ENCODE measurements at places on chromosomes 2 and 18. TPM values are rescaled to one million over a fixed set of nuclear protein-coding genes. Genes with fewer than 3 reads are reported as not detected.

DNA sequence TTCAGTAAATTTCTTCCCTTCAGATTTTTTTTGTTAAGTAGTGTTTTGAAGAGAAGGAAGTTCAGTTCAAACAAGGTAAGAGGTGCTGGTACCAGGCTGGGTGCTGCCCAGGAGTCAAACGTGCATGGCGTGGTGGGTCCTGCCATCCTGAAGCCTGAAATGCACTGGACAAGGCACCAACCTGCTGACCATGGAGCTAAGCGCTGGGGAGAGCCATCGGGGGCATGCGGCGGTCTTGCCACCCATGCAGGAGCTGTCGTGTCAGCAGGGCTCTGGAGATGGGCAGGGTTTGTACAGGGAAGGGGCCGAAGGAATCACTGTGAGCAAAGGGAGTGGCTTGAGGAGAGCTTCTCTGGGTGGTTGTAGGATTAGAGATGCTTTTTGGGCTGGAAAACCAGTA, 126.6 kb downstream of the GBX2 start:
- no peaks in the 10 kb centered on the region for H3K36me3 ChIP-seq
- H3K4me1 ChIP-seq: peaks cover 5% of the 10 kb centered on the region
- no peak overlapping the region for H3K27ac ChIP-seq
- no peak for DNase-seq

DNA sequence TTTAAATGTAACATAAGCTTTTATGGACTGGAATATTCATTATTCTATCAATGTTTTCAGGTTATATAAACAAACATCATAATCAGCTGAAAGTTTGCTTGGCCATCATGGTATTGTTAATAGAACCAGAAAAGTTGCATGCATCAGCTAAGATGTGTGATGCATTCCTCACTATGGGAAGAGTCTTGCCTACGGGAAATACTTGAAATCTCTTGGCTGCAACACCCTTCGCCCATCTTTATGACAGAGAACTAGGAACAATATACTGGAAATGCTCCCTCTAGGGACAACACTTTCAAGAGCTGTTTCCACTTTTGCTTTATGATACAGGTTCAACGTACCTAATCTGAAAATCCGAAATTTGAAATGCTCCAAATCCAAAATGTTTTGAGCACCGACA, 1390.8 kb downstream of the DPP10 start:
- H3K4me1 ChIP-seq: no peaks in the 10 kb centered on the region
- DNase-seq: no peak
- no peaks in the 10 kb centered on the region for H3K36me3 ChIP-seq
- no peaks in the 10 kb centered on the region for H3K27me3 ChIP-seq
- H3K27ac ChIP-seq: no peak overlapping the region
- no peak overlapping the region for H3K4me3 ChIP-seq

GRCh38 chr18:48475635-48476549, 62.9 kb upstream of the CTIF start:
- DNase-seq: peak; percentile 88
- no peak overlapping the region for H3K4me3 ChIP-seq
- H3K27me3 ChIP-seq: no peaks in the 10 kb centered on the region

Gene NTSR2
- total RNA-seq: not detected

- DNase-seq: no peak
- no peaks in the 10 kb centered on the region for H3K27me3 ChIP-seq
- H3K36me3 ChIP-seq: no peaks in the 10 kb centered on the region
- H3K4me3 ChIP-seq: no peak overlapping the region
Observed at GRCh38 chr2:208360259-208361076, 46.1 kb upstream of the PTH2R start.

- H3K4me1 ChIP-seq: no peaks in the 10 kb centered on the region
- H3K27me3 ChIP-seq: no peaks in the 10 kb centered on the region
- H3K27ac ChIP-seq: no peak overlapping the region
- no peak overlapping the region for H3K4me3 ChIP-seq
- peak; percentile 71 for DNase-seq
Observed at GRCh38 chr18:5424903-5425664, 118.7 kb downstream of the EPB41L3 start.

DNA sequence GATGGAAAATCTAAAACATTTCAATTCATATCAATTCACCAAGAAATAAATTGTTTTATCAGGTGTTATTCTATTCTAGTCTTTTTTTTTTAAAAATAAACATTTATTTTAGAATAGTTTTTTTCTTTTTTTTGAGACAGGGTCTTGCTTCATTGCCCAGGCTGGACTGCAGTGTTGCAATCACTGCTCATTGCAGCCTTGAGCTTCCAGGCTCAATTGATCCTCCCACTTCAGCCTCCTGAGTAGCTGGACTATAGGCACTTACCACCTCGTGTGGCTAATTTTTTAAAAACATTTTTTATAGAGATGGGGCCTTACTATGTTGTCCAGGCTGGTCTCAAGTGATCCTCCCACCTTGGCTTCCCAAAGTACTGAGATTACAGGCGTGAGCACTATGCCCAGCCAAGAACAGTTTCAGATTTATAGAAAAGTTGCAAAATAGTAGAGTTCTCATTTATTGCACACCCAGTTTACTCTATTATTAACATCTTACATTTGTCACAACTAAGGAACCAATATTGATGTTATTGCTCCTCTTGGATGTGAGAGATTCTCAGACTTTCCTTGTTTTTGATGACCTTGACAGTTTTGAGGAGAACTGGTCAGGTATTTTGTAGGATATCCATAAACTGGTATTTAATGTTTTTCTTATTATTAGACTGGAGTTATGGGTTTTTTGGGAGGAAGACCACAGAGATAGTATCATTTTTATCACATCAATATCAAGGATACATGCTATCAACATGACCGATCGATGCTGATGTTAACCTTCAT, 29.9 kb downstream of the PDE6D start:
- H3K27ac ChIP-seq: no peak overlapping the region
- no peaks in the 10 kb centered on the region for H3K27me3 ChIP-seq
- H3K4me3 ChIP-seq: no peak overlapping the region
- H3K4me1 ChIP-seq: no peaks in the 10 kb centered on the region
- no peaks in the 10 kb centered on the region for H3K36me3 ChIP-seq

DNA sequence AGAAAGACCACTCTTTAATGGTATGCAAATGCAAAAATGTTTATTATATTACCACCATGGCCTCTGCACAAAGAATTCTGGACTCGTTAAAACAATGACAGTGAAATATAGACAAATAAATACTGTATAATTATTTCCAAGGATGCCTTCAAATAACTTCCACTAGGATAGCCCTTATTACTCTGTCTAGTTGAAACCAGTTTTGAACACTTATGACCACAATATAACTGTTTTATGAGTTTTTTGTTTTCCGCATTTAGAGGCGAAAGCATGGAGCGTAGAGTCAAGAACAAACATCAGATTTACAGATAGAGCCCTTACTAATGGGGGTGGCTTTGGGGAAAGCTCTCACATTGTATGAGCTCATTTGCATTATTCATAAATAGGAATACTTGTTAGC, 559.5 kb downstream of the CNTNAP5 start:
- no peak for DNase-seq
- H3K36me3 ChIP-seq: no peaks in the 10 kb centered on the region
- no peak overlapping the region for H3K27ac ChIP-seq
- H3K4me1 ChIP-seq: peaks cover 18% of the 10 kb centered on the region
- no peaks in the 10 kb centered on the region for H3K27me3 ChIP-seq
- H3K4me3 ChIP-seq: no peak overlapping the region

Gene PDE11A
- total RNA-seq: 1.7 TPM

Gene SLC14A1
- not detected for total RNA-seq

GRCh38 chr2:88753833-88754584, 62.5 kb downstream of the RPIA start:
- no peak overlapping the region for H3K4me3 ChIP-seq
- no peak overlapping the region for H3K27ac ChIP-seq
- H3K36me3 ChIP-seq: peaks cover 10% of the 10 kb centered on the region
- H3K27me3 ChIP-seq: no peaks in the 10 kb centered on the region
- DNase-seq: peak; percentile 24

- H3K27ac ChIP-seq: no peak overlapping the region
- DNase-seq: no peak
- H3K4me3 ChIP-seq: no peak overlapping the region
- H3K27me3 ChIP-seq: no peaks in the 10 kb centered on the region
Observed at GRCh38 chr2:106107509-106108131, 86.5 kb downstream of the UXS1 start.

Gene FOXD4L1
- not detected for total RNA-seq

Gene CLEC4F
- total RNA-seq: not detected

GRCh38 chr18:24395049-24395795, 2.4 kb downstream of the OSBPL1A start:
- H3K4me3 ChIP-seq: peak overlapping the region; percentile 9
- no peak overlapping the region for H3K27ac ChIP-seq
- H3K36me3 ChIP-seq: no peaks in the 10 kb centered on the region
- H3K4me1 ChIP-seq: peaks cover 46% of the 10 kb centered on the region

DNA sequence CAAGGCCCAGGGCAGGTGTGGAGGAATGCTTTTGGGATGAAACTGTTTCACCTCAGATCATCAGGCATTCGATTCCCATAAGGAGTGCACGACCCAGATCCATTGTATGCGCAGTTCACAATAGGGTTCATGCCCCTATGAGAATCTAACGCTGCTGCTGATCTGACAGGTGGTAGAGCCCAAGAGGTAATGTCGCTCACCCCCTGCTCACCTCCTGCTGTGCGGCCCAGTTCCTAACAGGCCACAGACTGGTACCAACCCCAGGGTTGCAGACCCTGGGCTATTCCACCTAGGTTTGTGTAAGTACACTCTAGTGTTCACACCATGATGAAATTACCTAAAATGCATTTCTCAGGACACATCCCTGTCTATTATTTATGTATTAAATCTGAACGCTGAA, 72.5 kb downstream of the COPS8 start:
- no peaks in the 10 kb centered on the region for H3K36me3 ChIP-seq
- H3K4me1 ChIP-seq: no peaks in the 10 kb centered on the region
- H3K27me3 ChIP-seq: no peaks in the 10 kb centered on the region
- no peak for DNase-seq
- H3K4me3 ChIP-seq: no peak overlapping the region
- no peak overlapping the region for H3K27ac ChIP-seq

Gene FAM161A
- total RNA-seq: 16.2 TPM

DNA sequence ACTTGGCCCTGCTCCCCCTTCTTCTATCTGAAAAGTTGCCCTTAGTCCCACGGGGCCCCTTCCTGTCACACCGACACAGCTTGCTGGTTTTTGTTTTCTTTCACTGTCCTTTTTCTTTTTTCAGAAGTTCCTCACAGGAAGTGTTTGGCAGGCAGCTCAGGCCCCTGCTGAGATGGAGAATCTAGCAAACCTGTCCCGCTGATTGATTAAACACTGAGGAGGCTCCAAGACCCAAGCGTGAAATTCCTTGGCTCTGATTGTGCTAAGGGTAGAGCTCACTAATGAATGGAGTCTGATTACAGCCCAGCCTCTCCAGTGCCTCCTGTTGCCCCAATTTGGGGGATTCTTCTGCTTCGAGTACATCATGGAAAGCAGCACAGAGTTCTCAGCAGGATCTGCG, 365.9 kb upstream of the MEX3C start:
- no peak overlapping the region for H3K4me3 ChIP-seq
- no peaks in the 10 kb centered on the region for H3K27me3 ChIP-seq
- no peak overlapping the region for H3K27ac ChIP-seq
- no peak for DNase-seq
- H3K4me1 ChIP-seq: no peaks in the 10 kb centered on the region

GRCh38 chr2:11569636-11570035, 35.8 kb downstream of the GREB1 start:
- H3K4me3 ChIP-seq: no peak overlapping the region
- peaks cover 16% of the 10 kb centered on the region for H3K4me1 ChIP-seq
- no peaks in the 10 kb centered on the region for H3K36me3 ChIP-seq
- no peaks in the 10 kb centered on the region for H3K27me3 ChIP-seq

DNA sequence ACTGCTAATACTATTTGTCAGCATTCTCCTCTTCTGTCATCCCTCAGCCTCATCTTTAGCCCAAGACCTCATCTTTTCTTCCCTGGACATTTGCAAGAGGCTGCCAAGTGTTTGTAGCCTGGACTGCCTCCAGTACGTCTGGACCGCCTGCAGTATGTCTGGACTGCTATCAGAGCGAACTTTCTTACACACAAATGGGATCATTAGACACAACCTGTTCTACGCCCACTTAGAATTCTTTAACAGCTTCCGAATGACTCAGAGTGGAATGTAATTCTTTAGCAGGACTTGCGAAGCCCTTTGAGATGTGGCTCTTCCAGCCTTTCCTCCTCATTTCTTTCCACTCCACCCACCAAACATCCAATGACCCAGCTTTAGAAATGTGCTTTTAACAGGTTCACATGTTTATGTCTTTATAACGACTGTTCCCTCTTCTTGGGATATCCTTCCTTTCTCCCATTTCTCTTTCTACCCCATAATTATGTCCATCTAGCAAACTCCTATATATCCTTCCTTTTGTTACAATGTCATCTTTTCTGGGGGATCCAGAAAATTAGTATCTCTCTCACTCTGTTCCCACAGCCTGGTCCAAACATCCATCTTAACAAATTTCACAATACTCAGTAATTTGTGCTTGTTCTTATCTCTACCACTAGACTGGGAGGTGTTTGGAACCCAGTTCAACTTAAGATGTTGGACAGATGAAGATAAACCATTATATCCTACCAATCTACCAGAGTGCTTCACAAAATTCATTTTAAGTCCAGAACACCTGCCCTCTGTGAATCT, 171.3 kb upstream of the PGAP1 start:
- no peak overlapping the region for H3K4me3 ChIP-seq
- no peaks in the 10 kb centered on the region for H3K36me3 ChIP-seq
- DNase-seq: no peak
- H3K27me3 ChIP-seq: no peaks in the 10 kb centered on the region

Gene PSME4
- 97.6 TPM for total RNA-seq

DNA sequence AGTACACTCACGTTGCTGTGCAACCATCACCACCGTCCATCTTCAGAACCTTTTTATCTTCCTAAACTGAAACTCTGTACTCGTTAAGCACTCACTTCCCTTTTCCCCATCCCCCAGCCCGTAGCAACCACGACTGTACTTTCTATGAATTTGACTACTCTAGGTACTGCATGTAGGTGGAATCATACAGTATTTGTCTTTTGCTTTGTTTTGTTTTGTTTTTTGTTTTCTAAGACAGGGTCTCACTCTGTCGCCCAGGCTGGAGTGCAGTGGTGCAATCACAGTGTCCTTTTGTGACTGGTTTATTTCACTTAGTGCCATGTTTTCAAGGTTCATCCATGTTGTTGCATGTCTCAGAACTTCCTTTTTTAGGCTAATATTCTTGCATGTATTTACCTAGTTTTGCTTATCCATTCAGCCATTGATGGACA, 7.0 kb upstream of the TYMS start:
- H3K27ac ChIP-seq: no peak overlapping the region
- H3K27me3 ChIP-seq: no peaks in the 10 kb centered on the region
- DNase-seq: no peak
- no peak overlapping the region for H3K4me3 ChIP-seq
